Heart right ventricle (tissue), 16 donors: ENCODE measurements at places on chromosomes 6 and 20. TPM values are rescaled to one million over a fixed set of nuclear protein-coding genes. Genes with fewer than 3 reads are reported as not detected.

GRCh38 chr20:61447952-61448351 is 195.9 kb downstream of the CDH4 start:
- no peak for DNase-seq

GRCh38 chr6:129893640-129894039 is 32.5 kb upstream of the TMEM244 start:
- no peak for DNase-seq

DNA sequence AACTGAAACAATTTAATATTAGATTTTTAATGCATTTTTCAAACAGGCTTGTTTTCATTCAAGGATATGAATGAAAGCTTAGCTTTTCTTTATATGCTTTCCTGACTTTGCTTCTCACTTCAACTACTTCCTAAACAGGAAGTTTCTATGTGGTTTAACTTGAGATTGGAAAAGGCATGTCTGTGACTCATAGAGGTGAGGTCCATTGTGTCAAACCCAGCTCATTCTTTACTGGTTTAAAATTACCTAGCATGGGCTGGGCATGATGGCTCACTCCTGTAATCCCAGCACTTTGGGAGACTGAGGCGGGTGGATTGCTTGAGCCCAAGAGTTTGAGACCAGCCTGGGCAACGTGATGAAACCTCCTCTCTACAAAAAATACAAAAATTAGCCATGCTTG is 34.4 kb downstream of the EFHC1 start:
- DNase-seq, result no peak

DNA sequence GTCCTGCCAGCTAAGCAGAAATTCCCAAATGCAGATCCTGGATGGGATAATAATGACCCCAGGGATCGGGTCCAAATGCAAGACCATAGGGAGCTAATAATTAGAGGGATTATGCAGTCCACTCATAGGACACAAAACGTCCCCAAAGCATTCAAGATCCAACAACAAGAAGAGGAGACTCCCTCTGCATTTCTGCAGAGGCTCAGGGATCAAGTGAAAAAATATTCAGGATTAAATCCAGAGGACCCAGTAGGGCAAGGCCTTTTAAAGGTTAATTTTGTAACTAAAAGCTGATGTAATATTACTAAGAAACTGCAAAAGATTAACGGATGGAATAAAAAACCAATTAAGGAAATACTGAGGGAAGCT is 22.2 kb downstream of the HLA-A start:
- DNase-seq, result no peak

The TAAR8 gene
- total RNA-seq, result not detected

DNA sequence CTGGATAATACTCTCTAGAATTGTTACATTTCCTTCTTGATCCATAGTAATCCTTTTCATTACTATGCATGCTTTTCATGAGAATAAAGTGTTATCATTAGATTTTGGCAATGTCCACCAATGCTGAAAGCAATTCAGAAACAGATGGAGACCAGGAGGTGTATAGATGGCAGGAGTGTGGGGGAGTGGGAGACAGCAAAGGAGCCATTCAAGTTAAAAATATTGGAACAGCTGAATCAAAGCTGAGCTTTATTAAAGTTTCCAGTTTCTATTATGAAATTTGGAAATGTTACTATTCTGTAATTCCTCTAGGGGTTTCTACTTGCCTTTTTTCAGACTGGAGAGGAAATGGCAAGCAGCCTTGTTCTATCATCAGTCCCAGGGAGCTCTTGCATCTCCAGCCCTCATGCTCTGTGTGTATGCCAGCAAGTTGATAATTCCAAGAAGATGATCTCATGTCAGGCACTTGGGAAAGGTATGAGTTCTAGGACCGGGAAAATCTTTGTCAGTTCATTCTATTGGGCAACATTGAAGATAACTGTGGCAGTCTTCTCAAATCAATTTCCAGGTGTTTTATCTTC is 228.0 kb downstream of the CD109 start:
- DNase-seq, result peak; percentile 61

The RCAN2 gene
- 291 TPM for total RNA-seq

DNA sequence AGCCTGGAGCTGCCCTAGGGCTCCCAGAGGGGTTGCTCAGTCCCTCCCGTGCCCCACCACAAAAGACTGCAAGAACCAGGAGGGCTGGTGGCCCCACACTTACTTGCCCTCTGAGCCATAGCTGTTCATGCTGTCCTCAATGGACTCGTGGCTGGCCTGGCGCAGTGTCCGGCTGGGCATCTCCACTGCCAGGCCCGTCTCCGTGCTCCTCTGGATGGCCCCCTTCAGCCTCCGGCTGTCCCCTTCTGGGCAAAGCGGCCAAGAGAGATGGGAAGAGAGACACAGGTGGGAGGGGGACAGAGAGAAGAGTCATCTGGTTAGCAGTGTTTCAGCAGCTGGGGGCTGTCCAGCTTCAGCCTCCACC is 25.5 kb downstream of the KCNK15 start:
- no peak for DNase-seq

The ELOVL4 gene
- total RNA-seq, result 0.11 TPM

DNA sequence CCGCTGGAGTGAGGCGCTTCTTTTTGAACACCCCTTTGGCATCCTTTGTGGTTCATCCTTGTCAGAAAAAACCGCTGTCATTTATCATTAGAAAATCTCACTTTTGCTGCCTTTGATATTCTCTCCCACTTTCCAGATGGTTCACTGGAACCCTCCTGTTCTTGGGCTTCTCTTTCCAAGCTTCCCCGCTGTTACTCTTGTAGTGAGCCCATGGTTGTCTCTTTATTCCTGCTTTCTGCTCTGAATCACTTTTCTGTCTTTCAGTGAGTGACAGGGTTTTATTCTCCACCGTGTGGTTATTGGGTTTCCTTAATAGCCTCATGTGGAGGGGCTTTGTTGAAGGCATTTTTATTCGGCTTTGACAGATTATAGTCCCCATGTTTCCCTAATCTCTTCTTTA is 117.0 kb downstream of the FARS2 start:
- DNase-seq, result no peak

The SMPDL3A gene
- total RNA-seq, result 4.2 TPM

DNA sequence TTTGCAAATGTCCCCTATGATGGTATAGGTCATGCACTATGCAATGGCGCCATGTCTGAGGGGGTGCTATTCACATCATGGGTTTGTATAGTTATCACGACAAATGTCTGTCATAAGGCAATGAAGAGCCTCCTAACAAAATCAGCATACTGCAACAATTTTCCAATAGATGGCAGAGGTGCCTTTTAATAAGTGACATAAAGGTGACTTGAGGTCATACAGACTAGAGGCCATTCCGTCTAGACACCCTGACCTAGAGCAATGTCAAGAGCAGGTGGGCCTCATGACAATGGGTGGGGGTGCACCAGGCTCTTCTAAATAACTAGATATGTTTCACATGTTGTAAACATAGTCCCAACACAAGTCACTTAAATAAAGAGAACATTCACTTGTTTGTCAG is 107.7 kb downstream of the KIF6 start:
- no peak for DNase-seq

DNA sequence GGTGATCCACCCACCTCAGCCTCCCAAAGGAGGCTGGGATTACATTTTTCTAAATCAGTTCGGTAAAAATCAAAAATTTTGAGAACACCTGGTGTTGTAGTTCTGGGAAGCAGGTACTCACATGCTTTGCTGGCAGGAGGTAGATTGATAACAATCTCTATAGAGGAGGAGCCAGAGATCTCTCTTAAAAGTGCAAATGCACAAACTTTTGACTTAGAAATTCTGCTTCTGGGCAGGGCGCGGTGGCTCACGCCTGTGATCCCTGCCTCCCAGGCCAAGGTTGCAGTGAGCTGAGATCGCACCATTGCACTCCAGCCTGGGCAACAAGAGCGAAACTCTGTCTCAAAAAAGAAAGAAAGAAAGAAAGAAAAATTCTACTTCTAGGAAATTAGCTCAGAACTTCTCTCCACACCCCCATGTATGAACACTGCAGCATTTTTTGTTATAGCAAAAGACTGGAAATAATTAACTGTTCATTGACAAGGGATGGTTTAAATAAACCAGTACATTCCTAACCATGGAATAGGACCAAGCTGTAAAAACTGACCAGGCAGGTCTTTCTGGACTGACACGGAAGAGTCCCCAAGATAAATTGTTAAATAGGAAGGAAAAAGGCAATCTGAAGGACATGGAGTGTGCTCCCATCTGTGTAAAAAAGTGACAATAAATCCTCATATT is 14.4 kb upstream of the TRIB3 start:
- no peak for DNase-seq
